ENCODE measurements at places on chromosomes 16 and 17.
A peak's percentile ranks its signal among the peaks of the same experiment; 100 is the strongest.

- DNase-seq, result no peak
Measured at GRCh38 chr16:8571061-8571596, 19.2 kb downstream of the TMEM114 start.

DNA sequence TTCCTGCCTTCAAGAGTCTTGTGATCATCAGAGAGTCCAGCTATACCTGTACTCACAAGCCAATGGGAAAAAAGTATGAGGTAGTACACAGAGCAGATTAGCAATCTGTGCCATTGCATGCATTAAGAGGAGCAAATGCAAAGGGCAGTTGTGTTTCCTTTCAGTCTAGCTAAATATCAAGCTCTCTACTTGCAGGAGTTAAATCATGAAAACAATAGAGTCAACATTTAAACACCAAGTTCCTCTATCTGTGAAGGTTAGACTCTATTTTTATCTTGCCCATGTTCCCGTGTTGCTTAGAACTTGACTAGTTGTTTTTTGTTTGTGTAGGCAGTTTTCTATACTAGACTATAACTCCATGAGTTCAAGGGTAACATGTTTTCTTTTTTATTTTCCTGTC lies 4.7 kb upstream of the FAM20A start:
- no peak for DNase-seq

DNA sequence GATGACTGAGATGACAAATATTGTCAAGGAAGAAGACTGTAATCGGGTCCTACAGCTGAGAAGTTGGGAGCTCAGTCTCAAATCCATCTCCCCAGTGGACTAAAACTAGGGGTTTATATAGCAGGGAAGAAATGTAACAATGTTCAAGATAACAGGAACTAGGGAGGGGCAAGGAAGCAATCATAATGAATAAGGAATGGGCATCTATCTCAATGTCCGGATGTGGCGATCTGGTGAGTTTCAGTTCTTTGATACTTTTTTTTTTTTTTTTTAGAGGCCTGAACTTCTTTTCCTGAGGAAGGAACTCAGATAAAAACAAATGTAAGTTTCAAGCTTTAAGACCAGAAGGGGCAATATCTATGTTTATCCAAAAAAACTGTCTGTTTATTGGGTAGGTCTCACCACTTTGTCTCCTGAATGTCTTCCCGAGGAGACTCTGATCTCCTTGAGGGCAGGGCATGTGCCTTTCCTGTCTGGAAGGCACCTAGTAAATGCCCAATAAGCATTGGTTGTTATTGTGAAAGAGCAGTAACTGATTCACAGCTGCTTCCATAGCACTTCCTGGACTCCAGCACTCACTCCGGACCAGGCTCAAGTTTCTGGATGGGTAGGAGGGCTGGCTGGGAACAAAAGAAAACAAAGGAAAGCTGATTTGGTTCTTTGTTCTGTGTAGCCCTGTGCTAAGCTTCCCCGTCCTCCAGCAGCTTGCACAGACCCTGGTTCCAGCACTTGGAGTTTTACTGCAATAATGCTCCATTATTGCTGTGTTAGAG lies 51.9 kb downstream of the MEOX1 start:
- DNase-seq, result no peak

DNA sequence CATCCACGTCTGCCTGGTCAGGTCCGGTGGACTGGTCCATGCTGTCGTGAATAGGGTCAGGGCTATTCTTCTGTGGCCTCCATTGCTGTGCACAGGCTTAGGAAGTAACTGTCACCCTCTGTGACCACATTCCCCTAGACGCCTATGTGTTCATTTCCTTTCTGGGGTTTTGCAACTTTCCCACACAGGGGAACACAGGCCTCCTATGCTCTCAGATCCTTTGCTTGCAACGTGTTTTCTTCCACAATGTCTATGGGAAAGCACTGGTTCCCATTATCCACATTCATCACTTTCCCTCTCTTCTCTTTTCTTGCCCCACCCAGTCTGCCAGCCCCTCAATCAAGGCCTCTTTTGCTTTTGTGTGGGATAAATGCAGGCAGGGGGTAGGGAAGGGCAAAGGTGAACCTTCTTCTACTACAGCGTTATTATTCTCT lies 43.2 kb upstream of the DNAJA2 start:
- DNase-seq, result no peak

GRCh38 chr16:46801428-46802049 lies 29.4 kb downstream of the C16orf87 start:
- DNase-seq, result peak; percentile 2

DNA sequence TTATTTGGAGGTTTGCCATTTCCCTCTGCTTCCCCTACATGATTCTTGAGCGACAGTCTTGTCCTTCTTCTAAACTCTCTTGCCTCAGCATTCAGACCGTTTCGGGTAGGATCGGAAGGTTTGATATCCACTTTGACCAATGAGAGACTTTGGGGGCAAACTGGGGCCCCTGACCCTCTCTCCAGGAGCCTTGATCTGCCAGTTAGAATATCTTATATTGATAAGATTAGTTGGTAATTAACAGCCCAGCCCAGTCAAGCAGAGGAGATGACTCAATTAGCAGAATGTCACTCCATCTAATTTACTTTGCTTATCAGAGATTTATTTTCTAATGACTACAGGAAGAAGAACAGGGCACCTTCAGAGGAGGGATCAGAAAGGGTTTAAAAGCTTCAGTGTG lies 532.8 kb downstream of the XYLT1 start:
- DNase-seq, result no peak

DNA sequence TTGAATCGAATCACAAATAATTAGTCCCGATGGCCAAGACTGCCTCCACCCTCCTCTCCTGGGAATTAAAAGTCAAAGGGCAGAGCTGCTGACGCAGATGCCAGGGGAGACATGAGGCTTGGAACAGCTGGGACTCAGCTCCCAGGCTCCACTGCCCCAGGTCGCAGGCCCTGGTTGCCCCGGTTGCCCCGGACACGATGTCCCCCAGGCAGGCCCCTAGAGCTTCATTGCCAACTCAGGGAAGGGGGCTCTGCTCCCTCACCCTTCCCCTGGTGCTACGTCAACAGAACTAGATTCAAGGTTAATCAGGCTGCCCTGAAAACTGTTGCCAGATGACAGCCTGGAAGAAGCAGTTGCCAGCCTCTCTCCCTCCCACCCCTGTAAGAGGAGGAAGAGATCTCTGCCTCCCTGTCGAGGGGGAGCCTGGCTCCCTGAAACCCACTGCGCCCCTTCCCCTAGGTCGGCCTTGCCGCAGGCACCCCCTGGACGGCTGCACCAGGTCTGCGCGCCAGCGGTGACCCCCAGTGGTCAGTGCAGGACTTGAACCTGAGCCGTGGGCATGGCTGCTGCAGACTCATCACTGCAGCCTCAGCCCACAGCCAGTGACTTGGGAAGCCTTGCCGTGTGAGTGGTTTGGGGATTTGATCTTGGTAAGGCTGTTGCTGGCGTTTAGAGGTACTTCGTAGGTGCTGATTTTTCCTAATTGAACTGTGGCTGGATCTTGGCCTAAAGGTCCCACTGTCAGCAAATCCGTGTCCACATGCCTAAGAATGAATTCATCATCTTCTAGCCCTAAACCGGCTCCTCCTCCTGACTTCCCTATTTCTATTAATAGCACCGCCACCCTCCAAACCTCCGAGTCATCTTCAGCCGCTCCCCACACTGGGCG lies 84.1 kb upstream of the TOB1 start:
- peak; percentile 48 for DNase-seq

DNA sequence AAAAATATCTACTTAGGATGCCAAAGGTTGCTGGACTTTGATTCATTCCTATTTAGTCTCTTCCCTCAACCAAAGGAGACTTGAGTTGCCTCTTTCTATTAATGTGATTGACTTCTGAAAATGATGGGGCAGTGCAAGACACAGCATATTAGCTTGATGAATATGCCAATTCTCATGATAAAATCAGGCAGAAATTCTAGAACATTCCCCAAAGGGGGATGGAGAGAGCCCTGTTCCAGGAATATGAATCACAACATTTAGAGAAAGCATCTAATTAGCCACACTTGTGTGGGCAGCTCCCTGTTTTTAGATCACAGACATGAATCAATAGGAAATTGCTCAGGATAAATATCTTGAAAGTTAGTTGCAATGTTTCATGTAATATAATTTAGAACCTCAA lies 584.0 kb upstream of the CDH8 start:
- DNase-seq, result no peak

GRCh38 chr17:40726919-40727318 lies 23.4 kb upstream of the KRT24 start:
- no peak for DNase-seq

DNA sequence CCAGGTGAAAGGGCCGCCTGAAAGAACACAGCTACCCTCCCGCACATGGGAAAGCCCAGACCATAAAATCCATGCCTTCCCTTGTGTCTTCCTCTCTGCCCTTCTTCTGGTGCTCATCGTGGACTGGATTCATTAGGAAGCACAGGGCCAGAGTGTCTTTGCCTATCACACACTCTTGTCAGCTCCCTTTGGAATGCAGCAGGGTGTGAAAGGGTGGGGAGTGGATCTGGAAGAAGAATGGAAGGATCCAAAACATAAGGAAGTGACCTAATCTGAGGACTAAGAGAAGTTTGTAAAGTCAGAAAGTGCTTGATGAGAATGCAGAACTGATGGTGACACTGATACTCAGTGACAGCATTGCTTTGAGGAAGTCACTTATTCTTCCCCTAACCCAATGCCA lies 1147.3 kb upstream of the GOT2 start:
- DNase-seq, result no peak

DNA sequence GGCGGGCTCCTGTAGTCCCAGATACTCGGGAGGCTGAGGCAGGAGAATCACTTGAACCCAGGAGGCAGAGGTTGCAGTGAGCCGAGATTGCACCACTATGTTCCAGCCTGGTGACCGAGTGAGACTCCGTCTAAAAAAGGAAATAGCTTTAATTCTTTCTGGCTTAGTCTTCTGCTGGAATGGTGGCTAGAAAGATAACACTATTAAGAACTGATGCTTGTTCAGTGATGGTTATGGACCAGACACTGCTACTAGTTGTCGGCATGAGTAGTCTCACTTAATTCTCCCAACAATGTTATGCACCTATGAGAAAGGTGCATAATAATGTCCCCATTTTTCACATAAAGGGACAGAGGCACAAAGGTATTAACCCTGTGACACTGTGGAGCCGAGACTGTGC lies 188.7 kb downstream of the HS3ST3A1 start:
- no peak for DNase-seq

GRCh38 chr16:88870608-88871348 lies 4.3 kb upstream of the PABPN1L start:
- no peak for DNase-seq

DNA sequence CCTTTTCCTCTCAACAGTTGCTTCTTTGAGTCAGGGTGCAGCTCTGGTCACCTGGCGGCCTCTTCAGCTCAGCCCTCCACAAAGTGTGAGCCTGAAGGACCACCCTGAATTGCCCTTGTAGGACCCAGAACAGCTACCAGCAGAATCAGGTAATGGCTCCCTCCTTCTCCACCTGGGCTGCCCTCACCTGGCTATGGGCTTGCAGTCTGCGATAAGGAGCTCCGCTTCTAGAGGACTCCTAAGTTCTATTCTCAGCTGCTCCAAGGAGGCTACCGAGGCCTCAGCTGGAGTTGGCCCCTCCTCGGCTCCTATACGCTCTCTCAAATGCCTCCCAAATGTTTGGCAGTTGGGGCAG lies 13.4 kb downstream of the SMIM5 start:
- no peak for DNase-seq

- no peak for DNase-seq
Measured at GRCh38 chr17:75623386-75623785, 9.8 kb upstream of the SMIM5 start.

- DNase-seq, result no peak
Measured at GRCh38 chr16:12530302-12530701, 273.4 kb downstream of the CPPED1 start.

DNA sequence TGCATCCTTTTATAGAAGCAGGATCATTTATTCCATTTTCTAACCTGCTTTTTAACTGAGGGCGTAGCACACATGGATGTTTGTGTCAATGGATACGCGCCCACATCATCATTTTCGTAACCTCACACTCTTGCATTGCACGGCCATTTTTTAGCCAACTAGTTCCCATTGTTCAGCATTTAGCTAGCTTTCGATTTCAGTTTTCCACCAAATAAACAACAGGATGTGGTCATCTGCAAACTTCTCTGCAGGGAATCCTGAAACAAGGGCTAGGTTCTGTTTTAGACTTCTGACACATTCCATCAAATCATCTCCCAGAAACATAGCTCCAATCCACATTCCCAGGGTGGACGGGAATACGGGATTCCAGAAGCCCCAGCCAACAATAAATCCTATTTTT lies 6.4 kb downstream of the CYB561 start:
- no peak for DNase-seq

GRCh38 chr16:74627506-74628220 lies 20.7 kb upstream of the GLG1 start:
- DNase-seq, result no peak

GRCh38 chr17:2028737-2029136 lies 1.2 kb upstream of the DPH1 start:
- DNase-seq, result no peak

DNA sequence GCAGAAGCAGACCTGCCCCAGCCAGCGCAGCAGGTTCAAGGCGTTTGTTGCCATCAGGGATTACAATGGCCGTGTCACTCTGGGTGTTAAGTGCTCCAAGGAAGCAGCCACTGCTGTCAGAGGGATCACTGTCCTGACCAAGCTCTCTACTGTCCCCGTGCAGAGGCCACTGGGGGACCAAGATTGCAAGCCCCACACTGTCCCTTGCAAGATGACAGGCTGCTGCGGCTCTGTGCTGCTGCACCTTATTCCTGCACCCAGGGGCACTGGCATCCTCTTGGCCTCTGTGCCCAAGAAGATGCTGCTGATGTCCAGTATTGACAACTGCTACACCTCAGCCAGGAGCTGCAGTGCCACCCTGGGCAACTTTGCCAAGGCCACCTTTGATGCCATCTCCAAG lies 27.7 kb downstream of the ATPAF2 start:
- no peak for DNase-seq

- DNase-seq, result peak; percentile 7
Measured at GRCh38 chr17:66191593-66192377, at the start of gene CEP112. Gene CEP112 (minus strand): TSS chr17:66192133.

Measured in NCI-H446 (cell line).